ENCODE measurements at places on chromosomes 7 and 10.

DNA sequence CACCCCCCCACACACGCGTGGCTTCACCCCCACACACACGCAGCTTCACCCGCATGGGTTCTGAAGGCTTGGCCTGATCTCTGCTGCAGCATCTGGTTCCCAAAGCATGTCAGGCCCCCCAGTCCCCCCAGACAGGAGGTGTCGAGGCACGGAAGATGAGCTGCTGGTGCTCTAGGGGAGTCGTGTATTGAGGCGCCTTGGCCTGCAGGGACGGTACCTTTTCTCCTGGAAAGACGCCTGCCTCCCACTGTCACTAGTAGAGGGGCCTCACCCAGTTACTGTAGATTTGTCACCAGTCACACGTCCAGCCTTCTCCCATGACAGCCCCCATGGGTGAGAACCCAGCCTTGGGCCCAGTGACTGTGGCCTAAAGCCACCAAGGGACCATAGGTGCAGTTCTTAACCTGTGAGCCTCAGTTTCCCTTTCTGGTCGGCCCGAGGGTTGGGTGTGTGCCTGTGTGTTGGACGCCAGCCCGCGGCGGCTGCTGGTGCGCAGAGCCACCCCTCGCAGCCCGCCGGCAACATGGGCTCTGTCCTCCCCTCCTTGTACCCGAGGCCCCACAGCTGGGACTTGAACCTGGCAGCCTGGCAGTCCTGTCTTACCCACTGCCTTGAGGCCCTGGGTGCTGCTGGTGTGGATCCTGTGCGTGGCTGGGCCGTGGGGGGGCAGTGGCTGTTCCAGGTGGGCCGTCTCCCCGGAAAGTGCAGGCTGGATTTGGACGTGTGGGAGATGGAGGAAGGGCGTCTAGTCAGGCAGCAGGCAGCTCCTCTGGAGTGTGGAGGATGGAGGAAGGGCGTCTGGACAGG is 81.7 kb downstream of the NKX6-2 start:
- no peak for DNase-seq

GRCh38 chr7:20236790-20237189 is 19.6 kb upstream of the MACC1 start:
- DNase-seq = peak; percentile 74

GRCh38 chr10:60973086-60973485 is 29.1 kb upstream of the RHOBTB1 start:
- DNase-seq = no peak

DNA sequence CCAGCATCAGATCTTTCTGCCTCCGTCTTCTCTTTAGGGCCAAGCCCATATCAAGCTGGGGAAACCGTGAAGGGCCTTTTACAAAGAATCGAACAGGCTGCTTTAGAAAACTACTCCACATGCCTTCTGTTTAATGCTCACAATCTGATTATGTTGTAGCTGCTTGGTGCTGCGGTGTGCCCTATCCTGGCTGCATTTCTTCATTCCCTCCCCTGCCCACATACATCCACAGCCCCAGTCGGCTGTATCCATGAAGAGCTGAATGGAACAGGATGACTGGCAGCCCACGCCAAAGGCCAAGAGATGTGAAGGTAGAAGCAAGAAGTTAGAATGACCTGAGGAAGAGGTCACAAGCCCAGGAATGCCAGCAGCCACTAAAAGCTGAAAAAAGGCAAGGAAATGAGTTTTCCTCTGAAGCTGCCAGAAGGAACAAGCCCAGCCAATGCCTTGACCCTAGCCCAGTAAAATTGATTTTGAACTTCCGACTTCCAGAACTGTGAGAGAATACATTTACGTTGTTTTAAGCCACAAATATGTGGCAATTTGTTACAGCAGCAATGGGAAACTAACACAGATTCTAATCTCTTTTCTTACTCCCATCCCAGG is 22.2 kb downstream of the TAS2R41 start:
- DNase-seq = no peak

DNA sequence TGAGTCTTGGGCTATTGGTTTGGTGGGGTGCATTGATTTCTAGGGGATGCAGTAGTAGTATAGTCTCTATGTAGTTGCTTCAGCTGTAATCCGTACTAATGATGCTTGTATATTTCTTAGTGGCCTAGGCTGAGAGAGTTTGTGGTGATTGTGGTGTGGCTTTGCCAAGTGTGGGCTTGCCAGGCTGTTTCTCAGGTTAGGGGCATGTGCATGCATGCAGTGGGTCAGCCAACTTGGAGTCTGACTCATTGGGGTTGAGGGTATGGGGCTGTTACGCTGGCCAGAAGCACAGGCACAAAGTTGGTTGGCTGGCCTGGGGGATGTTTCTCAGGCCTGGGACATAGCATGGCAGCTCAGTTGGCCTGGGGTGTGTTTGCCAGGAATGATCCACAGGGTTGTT is 25.7 kb upstream of the PLA2G12B start:
- no peak for DNase-seq

GRCh38 chr7:55160539-55160938 is 141.7 kb downstream of the EGFR start:
- DNase-seq = peak; percentile 71

DNA sequence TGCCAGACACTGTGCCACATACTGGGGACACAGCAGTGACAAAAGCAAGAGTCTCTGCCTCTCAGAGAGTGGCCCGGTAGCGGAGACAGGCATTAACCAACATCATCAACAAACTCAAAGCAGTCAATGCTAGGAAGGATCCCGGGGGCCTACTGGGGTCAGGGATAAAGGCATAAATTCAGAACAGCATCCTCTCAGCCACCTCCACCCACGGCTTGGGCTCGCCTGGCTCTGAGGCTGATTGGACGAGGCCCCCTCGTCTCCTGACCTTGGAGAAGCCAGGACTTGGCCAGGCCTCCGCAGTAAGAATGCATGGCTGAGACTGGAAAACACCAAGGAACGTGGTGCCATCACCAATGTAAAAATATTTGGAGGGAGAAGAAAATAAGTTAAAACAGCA is 102.1 kb downstream of the ARHGAP22 start:
- DNase-seq = no peak

DNA sequence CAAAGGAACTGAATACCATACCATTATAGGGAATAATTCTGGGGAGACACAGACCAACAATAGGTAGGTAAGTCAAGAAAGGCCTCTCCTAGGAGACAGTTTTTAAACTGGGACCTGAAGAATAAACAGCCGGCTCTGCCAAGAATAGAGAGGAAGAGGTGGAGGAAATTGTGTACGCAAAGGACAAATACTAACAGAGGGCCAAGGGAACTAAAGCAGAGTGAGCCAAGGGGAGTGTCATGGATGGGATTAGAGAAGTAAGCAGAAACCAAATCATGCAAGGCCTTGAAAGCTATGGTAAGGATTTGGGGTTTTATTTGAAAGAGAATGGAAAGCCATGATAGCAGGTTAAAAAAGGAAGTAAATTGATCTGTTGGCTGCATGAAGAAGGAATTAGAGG is 18.1 kb upstream of the ITGB8 start:
- DNase-seq = no peak

- DNase-seq = peak; percentile 14
Observed at GRCh38 chr10:76916536-76916935, 721.1 kb downstream of the KCNMA1 start.

DNA sequence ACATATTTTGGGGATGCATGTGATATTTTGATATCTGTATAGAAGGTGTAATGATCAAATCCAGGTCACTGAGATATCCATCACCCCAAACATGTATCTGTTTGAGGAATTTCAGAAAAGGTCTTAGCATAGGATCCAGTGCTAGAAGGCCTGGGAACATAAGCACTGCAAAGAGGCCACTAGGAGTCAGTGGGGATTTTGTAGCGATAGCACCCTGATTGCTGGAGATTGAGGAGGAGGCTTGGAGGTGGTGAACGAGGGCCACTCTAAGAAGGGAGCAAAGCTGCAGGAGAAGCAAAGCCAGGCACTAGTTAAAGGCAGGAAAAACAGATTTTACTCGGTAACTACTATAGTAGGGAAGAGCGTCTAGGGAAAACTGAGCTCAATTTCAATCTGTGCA is 324.0 kb downstream of the LHFPL3 start:
- DNase-seq = no peak

- no peak for DNase-seq
Observed at GRCh38 chr7:151506901-151507382, 12.8 kb downstream of the RHEB start.

DNA sequence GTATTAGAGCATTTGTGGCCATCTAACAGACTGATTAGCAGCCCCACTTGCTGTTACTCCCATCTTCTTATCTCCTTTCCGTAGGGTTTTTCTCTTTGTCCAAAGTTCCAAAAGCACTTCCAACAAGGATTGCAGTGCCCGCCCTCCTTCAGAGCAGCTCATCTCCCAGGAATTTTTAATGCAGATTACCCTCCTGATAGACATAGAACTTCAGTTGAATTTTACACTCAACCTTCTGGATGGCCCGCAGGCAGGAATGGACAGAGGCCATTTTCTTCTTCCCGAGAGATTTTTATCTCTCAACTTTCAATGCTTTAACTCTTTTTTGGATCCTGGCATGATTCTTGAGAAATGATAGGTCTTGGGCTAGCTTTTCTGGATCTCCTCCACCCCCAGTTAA is 23.3 kb downstream of the PRKG1 start:
- no peak for DNase-seq

DNA sequence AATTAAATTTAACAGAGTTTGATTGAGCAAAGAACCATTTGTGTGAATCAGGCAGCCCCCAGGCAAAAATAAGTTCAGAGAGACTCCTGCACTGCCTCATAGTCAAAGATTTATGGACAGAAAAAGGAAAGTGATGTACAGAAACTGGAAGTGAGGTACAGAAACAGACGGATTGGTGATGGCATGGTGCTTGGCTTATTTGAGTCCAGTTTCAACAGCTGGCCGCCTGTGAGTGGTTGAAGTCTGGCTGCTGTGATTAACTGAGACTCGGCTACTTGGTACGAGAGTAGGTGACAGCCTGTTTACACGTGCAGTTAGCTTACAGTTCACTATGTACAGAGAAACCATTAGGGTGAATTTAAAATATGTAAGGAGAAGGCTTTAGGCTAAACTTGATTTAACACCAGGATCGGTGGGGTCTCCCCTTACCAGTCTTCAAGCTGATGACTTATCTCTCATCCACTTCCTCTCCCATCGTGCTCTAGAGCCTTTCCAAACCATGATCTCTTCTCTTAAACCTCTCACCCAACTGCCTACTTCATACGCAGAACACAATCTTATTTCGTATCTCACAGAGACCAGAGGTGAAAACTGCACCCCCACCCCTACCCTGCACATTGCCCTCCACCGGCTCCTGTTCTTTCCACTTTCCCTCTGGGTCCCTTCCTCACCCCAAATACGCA is 5.0 kb upstream of the MSMB start:
- no peak for DNase-seq

DNA sequence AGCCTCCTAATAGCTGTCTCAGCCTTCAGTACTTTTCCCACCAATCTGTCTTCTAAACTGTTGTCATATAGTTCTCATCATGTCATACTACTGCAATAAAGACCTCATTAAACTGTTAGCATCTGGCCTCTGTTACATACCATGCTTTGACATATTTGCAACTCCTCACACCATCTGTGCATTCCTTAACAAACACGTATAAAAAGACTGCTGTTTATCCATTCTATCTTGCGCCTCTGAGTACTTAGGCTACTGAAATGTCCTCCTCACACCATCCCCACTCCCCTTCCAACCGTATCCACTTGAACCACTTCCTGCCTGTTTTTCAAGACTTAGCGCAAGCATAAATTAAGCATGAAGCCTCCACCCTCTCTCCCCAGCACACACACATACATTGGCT is 41.6 kb downstream of the SLC16A9 start:
- peak; percentile 81 for DNase-seq

GRCh38 chr7:3673524-3673923 is 372.5 kb downstream of the SDK1 start:
- peak; percentile 20 for DNase-seq

GRCh38 chr10:82221601-82222149 is 346.7 kb downstream of the NRG3 start:
- no peak for DNase-seq

DNA sequence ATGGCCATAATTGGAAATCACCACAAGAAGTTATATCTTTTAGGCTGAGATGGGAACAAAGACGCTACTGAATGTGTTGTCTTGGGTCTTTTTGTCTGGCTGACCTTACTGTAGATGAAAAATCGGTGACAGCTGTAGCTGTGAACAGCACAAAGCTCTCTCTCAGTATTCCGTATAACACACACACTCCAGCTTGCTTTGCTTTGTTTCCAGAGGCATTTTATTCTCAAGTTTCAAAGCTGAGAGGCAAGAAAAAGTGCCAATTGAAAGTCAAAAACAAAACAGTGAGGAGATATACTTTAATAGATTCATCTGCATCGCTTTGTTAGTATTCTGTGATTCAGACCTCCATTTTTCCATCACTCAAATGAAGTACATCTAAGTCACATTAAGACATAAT is 39.6 kb upstream of the CABCOCO1 start:
- no peak for DNase-seq

- no peak for DNase-seq
Observed at GRCh38 chr10:101006593-101007098, 7.0 kb downstream of the LZTS2 start.

DNA sequence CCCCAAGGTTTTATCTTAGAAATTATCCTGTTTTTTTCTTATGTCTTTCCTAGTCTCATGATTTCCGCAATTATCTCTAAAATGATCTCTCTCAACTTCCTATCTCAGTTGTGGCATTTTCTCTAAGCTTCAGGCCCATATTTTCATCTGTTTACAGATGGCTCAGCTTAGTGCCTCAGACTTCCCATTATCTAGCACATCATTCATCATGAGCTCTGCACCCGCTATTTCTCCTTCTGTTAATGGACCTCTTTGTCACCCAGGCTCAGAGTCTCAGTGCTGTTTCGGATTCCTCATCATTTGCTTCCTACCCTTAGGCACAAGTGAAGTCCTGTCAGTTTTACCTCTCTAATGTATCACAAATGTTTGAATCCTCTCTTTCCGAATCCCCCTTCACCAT is 84.1 kb downstream of the BMPR1A start:
- DNase-seq = no peak
